ENCODE measurements at places on chromosomes 5 and 9.

DNA sequence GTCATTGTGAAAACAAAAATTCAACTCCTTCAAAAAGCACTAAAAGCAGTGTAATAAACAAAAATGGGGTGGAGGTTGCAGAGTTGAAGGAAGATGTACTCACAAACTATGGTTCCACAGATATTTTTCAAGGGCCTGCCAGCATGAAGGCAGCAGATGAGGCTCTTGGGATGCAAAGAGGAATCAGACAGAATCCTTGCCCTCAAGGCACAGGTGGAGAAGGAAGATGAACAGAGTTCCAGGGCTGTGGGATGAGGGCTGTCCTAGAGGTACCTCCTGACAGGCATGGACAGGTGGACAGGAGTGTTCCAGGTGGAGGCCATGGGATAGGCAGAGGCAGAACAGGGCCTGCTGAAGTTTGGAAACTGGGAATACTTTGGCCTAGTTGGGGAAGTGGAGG, 140.5 kb upstream of the ANKH start:
- DNase-seq = no peak

DNA sequence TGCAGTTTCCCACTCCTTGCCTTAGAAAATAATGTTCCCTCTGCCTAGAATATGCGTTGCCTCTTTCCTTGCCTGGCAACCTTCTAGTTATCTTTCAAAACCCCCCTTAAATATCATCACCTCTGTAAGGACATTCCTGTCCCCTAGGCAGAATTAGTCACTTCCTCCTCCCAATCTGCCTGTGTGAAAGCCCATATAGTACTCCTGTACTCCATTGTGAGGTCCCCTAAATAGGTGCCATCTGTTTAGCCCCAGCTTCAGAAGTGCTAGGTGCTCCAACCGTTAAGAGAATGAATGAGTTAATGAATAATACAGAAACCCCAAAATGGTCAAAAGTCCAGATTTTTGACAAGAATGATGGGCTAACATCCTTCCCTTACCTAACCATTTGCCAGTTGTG, 181.4 kb downstream of the GDNF start:
- no peak for DNase-seq

DNA sequence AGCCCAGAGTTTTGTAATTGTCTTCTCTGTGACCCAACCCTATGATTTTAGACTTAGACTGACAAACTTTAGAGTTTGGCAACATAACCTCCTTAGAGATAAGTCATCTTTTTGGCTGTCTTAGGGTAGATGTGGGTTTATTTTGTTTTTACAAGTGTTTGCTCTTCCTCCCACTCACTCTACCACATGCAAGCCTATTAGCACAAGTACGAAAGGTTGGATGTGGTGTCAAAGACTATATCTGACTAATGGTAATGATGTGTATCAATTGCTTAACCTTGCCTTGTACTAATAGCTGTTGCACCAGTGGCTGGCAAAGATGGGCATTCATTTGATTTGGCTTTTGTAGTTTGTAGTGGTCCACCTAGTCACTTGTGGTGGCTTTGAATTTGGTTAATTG, 46.5 kb downstream of the SLC25A46 start:
- DNase-seq = peak; percentile 81

GRCh38 chr9:112059966-112060320, 115.2 kb downstream of the SUSD1 start:
- no peak for DNase-seq

GRCh38 chr5:132822650-132823480, 7.6 kb downstream of the SHROOM1 start:
- peak; percentile 50 for DNase-seq

DNA sequence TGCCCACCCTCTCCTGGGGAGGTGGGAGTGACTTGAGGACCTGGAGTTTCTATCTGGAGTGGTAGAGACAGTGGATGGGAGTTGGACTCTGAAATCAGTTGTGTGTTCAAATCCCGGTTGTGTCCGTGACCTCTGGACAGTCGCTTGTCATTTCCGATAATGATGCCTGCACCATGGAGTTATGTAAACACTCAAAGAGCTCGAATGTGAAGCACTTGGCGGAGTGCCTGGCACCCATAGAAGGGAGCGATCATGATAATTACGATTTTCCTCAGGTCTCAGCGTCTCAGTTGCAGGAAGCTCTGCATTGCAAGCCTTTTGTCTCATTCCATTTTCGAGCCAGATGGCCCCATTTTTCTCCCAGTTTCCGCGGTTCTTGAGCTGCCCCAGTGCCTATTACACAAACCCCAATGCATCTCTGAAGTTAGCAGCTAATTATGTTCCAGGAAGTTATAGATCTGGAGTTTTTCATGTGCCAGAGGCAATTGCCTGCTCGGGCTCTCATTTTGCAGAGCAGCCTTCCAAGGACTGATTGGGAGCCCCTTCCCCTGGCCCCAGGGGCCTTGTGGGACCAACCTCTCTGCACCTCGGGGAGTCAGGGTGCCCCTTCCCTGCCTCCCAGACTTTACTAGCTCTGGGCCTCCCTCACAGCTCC, 175.5 kb upstream of the MVB12B start:
- DNase-seq = no peak

GRCh38 chr9:96777426-96777864, 442 bp downstream of the ZNF510 start:
- DNase-seq = no peak

DNA sequence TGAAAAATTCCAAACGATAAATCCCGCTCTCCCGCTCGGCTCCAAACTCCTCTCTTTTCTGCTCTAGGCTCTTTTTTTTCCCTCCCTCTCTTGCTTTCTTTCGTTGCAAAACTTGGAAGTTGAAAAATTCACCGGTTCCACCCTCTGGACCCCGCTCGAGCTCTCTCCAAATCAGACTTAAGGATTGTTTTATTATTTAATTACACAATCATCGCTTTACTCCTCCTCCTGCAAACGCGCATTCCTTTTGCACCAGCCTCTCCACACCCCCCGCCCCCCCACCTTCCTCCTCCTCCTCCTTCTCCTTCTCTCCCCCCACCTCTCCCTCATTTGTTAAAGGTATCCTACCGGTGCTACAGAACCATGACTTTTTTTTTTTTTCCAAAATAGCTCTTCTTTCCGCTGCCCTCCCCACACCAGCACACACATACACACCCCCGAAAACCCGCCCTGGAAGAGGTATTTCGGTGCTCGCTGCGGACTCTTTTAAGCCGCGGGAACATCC, 535 bp upstream of the NFIB start:
- DNase-seq = peak; percentile 96

GRCh38 chr5:170411100-170411499, 21.9 kb upstream of the KCNMB1 start:
- DNase-seq = no peak

Data from epithelial cell of esophagus (primary cell).